ENCODE measurements at places on chromosomes 12 and 14. TPM values are rescaled to one million over a fixed set of nuclear protein-coding genes. Genes with fewer than 3 reads are reported as not detected.

DNA sequence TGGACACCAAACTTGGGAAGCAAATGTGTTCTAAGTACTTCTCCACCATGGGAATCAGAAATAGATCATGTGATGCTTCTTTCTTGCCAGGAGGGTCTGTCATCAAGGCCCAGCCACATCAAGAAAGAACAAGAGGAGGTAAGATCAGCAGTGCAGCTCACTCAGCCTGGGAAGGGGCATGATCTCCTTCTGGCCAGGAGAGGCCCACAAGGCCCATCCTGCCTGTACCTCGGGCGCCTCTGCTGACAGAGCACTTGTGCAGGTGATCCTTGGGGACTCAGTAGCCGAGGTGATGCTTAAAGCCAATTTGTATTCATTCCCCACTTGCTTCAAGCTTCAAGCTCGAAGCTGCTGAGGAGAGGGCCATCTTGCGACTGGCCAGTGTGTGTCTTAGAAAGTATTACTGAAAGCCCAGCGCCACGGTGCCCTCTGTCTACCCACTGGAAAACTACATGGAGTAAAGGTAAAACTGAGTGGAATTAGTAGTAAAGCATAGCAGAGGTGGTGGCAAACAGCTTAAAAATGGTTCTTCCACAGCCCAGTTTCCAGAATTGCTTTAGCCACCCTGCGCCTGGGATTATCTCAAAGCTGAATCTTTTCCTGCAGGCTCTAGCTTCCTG is 26.2 kb downstream of the RTRAF start:
- DNase-seq: no peak

GRCh38 chr14:69387311-69387710 is 10.8 kb downstream of the ERH start:
- no peak for DNase-seq

DNA sequence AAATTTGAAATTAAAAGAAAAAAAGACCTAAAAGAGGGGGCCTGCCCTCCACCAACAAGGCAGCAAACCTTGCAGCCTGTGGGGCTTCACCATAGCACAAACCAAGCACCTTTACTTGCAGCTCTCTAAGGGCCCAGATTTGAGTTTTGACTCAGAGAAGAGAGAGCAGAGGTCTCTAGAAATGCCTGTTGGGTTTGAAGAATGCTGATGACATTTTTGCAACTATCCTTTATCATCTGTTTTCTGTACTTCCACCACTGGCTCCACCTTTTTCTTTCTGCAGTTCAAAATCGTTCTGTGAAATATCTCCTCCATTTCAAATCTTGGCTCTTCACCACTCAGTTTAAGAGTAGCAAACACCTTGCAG is 83.8 kb upstream of the HMGA2 start:
- no peak for DNase-seq

GRCh38 chr14:73759183-73759713 is 45.1 kb upstream of the PNMA1 start:
- no peak for DNase-seq

GRCh38 chr14:70601162-70601561 is 707 bp upstream of the MED6 start:
- no peak for DNase-seq

GRCh38 chr12:42468921-42469320 is 120.6 kb downstream of the PRICKLE1 start:
- no peak for DNase-seq

- DNase-seq: no peak
Measured at GRCh38 chr14:91410771-91411536, 6.7 kb downstream of the CCDC88C start.

DNA sequence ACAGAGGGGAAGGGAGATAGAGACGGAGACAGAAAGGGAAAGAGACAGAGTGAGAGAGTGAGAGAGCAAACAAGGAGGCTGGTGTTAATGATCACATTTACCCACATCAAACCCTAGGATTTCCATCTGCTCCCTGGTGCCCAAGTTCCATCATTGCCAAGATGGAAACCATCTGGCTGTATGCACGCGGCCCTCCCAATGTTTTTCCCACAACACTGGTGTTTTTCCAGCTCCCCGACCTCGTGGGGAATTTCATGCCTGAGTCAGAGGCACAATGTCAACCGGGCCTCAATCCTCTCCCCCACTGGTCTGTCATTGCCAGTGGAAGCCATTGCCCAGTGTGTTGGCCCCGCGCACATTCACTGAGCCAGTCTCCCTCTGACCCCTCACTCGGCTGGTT is 19.9 kb upstream of the BDKRB2 start:
- no peak for DNase-seq

DNA sequence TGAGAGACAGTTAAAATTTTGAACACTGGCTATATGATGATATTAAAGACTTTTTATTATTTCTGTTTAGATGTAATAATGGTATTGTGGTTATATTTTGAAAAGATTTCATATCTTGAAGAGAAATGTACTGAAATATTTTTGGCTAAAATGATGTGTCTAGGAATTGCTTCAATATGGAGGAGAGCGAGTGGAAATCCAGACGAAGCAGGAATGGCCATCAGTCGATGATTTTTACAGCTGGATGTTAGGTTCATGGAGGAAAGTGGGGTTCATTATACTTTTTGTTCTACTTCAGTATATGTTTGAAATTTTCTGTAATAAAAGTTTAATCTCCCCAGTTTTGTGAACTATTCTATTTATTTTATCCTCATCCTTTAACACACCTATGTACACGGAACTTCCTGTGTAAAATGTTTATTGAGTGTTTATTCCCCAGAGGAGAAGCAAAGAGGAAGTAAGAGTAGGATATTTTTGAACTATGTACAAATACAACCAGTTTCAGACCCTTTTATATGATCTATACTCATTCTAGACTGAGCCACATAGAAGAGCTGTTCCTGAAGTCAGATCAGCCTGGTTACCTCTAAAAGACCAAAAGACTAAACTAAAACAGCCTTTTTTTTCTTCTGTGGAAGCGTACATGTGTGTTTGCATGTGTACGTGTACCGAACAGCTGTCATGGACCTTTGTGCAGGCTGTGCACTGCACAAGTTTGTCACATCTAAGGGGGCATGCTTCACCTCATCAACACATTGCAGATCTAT is 211.0 kb upstream of the NUDT4 start:
- no peak for DNase-seq

DNA sequence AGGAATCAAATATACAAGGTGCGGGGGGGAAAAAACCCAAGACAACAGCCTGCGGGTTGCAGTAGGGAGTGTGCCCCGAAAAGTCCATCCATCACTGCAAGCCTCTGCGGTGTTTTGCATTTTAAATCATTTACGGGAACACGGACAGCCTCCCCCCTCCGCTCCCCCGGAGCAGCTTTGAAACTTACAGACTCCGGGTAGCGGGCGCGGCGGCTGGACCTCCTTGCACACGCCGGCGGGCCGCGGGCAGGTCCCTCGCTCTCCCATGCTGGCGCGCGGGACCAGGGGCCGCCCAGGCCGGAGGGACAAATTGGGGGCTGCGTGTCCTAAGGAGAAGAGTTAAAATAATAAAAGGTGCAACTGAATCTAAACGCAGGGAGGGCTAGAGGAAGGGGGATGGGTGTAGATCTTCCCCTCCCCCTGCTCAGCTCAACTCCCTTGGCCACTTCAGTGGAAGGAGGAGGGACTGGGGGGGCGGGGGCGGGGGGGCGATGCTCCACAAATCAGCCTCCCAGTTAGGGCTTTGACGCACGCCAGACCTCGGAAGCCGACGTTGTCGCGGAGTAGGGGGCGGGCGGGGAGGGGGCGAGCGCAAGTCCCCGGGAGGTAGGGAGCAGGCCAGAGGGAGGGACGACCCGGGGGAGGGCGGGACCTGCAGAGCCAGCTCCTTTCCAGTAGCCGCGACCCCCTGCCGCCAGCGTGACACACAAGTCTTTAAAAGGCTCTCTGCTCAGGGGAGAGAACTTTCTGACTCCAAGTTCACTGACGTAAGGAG is at the start of gene KCNJ8:
TSS of gene KCNJ8 (minus strand) at position 349 of the 775 bp plus-strand sequence. CDS start 1,090 bp downstream, outside the sequence.
- DNase-seq: peak; percentile 95

DNA sequence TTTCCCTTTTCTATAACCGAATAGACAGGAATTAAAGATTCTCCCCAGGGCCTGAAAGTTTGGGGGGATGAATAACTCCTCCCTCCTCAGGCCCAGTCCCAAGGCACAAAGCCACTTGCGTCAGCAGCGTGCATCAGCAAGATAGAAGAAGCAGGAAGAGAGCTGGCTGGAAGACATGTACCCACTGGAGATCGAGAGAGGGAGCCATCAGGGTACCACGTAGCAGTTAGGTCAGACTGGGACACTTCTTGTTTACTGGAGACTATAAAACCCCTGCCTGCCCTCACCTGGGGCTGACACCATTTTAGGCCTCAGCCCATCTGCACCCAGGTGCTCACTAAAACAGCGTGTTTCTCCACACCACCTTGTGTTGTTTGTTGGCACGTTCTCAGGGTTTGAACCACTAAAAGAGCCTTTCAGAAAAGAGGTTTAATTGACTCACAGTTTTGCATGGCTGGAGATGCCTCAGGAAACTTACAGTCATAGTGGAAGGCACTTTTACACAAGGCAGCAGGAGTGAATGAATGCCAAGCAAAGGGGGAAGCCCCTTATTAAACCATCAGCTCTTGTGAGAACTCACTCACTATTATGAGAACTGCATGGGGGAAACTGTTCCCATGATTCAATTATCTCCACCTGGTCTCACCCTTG is 93.2 kb downstream of the TMTC3 start:
- DNase-seq: no peak

- DNase-seq: no peak
Measured at GRCh38 chr12:14986449-14986848, 13.6 kb downstream of the PDE6H start.

- no peak for DNase-seq
Measured at GRCh38 chr14:92613008-92613658, 99.6 kb downstream of the RIN3 start.

Gene HOXC6
- total RNA-seq: 0.42 TPM

Gene LRIG3
- total RNA-seq: 42.4 TPM

Gene SLC7A7
- 12.9 TPM for total RNA-seq

Gene GZMH
- 1.3 TPM for total RNA-seq

Gene OR6C6
- not detected for total RNA-seq

Gene COX8C
- not detected for total RNA-seq

Gene KRT4
- total RNA-seq: 0.17 TPM

Gene HCAR2
- total RNA-seq: not detected

Gene PGF
- 18.3 TPM for total RNA-seq

Gene PTGDR
- total RNA-seq: 0.42 TPM

Gene PLXNC1
- 4.0 TPM for total RNA-seq
